D721Med (cell line): ENCODE measurements at places on chromosomes 1 and 21.
A peak's percentile ranks its signal among the peaks of the same experiment; 100 is the strongest.

DNA sequence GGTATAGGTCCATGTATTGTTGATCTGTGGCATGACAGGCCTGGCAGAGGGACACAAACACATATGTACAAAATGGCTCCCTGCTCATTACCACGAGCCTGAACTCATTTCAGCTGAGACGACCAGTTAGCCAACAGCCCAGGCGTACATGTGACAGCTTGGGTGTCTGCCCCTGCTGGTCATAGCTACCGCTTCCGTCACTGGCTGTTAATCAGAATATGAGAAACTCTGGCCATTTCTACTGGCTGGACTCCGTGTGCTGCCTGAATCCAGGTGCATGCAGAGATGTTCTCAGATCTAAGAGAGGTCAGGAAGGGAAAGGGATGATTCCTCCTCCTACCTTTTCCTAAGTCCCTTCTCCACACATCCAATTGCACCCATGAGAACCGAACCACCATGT lies 144.5 kb downstream of the PBX1 start:
- no peak for DNase-seq

GRCh38 chr1:8813016-8813763 lies 4.2 kb downstream of the RERE start:
- no peak for DNase-seq

DNA sequence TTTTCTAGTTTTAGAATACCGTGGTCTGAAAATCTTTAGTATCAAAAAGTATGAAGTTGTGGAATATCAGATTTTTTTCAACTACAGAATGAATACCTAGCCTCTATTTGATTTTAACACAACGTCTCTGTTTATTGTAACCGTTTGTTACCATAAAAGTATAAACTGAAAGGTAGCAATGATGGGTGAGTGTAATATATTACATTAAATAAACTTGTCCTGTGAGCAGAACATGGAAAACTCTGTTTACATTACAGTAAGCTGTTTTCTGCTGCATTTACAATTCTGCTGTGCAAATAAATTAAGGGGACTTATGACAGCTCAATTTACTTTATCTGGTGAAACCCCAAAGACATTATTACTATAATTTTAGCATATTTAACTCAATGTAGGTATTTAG lies 62.5 kb downstream of the CHRM3 start:
- no peak for DNase-seq

GRCh38 chr1:62746086-62746808 lies 37.7 kb upstream of the ATG4C start:
- DNase-seq: no peak

- no peak for DNase-seq
These were observed 91.9 kb downstream of the RAVER2 start for GRCh38 chr1:64836802-64837201.

- no peak for DNase-seq
These were observed 46.7 kb upstream of the LAMC2 start for GRCh38 chr1:183139281-183139942.

- no peak for DNase-seq
These were observed 19.8 kb downstream of the SLC25A33 start for GRCh38 chr1:9558946-9559545.

- no peak for DNase-seq
These were observed 8.2 kb downstream of the MATN1 start for GRCh38 chr1:30715216-30715615.

GRCh38 chr21:19018529-19018928 lies 614.9 kb upstream of the TMPRSS15 start:
- DNase-seq: no peak

DNA sequence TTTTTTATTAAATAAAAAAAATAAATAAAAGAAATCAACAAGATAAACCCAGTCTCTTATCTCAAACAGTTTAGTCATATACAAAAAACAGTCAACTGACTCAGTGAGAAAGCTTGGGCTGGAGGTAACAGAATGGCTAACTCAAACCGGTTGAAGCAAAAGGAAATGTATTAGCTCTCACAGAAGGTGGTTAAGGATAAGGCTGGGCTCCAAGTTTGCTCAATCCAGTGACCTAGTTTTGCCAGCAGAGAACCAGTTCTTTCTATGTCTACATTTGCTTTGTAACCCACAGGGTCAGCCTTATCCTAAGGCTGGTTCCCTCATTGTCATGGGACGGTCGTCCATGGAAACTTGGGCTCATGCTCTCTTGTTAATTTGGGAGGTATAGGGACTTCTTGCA lies 144.5 kb upstream of the L1TD1 start:
- no peak for DNase-seq

DNA sequence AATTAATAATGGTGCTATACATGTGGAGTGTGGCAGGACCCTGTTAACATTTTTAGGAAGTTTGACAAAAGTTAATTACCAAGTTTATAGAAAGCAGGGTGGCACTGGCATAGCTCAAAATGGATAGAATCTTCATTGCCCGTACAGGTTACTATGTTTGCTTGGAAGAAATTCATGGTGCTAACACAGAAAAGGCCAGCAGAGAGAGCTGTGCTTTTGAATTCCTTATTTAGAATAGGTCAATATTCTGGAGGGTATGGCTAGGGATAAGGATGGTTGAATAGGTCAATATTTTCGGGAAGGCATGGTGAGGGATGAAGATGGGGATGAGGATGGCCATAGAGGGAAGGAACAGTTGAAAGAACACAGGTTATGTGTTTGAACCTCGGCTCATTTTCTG lies 345.1 kb downstream of the LMO4 start:
- DNase-seq: no peak

- DNase-seq: no peak
These were observed 36.0 kb downstream of the FAM177B start for GRCh38 chr1:222772996-222773379.

GRCh38 chr21:35335951-35336446 lies 286.9 kb upstream of the RUNX1 start:
- no peak for DNase-seq

DNA sequence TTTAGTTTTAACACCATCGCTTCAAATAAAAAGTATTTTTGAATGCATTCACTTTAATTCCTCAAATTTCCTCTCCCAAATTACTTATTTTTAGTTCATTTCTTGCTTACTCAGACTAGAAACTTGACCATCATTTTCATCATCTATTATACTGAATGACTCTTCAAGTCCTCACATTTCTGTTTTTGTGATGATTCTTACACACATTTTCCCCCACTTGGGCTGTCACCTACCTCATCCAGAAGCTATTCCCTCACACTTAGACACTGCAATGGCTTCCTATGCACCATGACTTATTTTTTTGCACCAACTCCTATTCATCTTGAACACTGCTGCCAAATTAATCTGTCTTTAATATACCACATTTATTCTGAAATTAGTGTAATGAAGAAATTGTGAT lies 239.6 kb upstream of the DUSP10 start:
- no peak for DNase-seq

- no peak for DNase-seq
These were observed 15.9 kb downstream of the HENMT1 start for GRCh38 chr1:108644984-108645383.

- no peak for DNase-seq
These were observed 2.0 kb downstream of the RPL5 start for GRCh38 chr1:92833840-92834239.

DNA sequence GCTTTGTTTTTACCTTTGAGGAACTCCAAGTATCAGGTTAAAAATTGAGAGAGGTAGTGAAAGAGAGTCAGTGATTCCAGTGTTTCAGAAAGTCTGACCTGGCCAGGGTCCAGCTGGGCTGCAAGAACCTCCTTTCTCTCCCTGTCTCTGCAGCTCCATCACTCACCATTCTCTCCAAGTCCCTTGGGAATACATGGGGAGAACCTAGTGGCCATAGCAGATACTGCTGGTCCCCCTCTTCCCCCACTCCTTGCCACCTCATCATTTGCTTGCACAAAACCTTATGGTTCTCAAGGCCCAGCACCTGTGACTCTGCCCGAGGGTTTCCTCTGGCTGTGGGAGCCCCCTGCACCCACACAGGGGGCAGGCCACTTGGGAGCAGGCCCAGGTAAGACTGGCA lies 279.5 kb downstream of the KIF26B start:
- DNase-seq: no peak

- no peak for DNase-seq
These were observed 10.8 kb downstream of the IPO13 start for GRCh38 chr1:43957407-43958040.

DNA sequence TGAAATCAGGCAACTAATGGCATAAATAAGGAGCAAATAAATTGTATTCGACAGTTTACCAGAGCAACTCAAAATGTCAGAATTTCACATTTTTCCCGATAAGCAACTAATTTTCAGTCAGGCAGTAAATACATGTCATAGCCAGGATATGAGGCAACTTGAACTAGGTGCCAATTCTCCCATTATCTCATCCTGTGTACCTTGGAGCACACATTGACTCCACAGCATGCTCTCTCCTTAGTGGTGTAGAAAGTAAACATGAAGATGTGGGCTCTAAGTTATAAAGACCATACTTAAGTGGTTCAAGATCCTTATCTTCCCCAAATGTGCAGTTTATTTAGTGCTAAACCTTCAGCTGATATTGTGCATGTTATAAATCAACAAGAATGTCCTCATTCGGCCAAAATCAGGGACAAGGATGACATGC lies 197.8 kb downstream of the VAV3 start:
- no peak for DNase-seq

DNA sequence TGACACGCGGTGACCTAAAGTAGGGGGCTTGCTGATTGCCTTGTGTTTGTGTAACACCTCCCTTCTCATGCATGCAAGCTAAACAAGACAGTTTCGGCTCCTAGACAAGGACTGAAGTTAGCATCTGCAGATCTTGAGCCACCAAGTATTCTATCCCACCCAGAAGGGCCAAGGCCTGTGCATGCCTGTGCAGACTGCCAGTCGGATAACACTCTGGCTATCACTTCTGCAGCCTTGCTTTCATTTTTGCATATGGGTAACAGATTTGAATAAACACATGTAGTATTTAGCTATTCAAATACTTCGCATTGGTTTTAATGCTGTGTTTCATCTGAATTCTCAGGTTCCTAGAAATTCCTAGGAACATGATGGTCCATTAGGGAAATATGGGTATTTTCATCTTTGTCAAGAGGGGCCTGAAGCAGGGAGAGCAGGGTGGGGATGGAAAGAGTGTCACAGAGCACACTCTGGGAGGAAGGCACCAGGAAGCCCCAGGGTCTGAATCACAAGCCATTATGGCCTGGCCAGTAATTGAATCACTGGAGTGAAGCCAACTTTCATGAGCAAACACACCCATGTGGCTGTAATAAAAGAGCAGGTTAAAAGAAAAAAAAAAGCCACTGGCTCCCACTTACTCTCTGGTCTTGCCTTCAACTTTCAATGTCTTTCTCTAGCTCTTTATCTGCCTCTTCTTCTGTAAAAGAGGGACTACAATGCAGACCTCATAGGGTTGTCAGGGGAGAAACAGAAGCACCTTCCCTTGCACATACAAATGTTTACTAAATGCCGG lies 28.3 kb downstream of the GADD45A start:
- no peak for DNase-seq

DNA sequence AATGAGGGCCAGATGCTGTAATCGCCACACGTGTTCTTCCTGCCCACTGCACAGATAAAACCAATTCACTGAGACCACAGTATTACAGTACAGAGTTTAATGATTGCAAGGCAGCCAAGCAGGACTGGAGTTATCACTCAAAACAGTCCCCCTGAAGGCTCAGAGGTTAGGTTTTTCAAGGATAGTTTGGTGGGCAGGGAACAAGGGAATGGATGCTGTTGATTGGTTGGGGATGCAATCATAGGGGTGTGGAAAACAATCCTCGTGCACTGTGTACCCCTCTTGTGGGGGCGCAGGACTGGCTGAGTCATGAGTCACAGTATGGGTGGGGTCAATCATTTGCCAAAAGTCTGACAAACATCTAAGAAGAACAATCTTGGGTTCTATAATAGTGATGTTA lies 12.4 kb upstream of the USP1 start:
- DNase-seq: no peak

- no peak for DNase-seq
These were observed 445.1 kb downstream of the AJAP1 start for GRCh38 chr1:5099558-5099957.

- DNase-seq: no peak
These were observed 885 bp downstream of the KRTAP10-3 start for GRCh38 chr21:44557491-44558328.

DNA sequence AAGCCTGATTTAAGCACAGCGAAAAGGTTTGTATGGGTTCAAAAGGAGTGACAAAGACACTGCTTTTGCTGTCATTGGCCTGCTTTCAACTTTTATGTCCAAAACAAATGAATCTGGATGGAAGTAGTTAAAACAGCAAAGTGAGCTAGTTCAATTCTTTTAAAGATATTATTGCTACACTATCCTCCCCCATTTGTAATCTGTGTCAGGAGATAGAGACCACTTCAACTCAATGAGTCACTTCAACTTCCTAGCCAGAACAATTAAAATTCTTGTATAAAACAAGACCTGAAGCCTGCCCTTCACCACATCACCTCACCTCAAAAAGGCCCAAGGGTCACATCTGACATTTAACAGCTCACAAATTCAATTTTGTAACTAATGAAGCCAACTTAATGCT lies 364.1 kb upstream of the LYPLAL1 start:
- DNase-seq: no peak

DNA sequence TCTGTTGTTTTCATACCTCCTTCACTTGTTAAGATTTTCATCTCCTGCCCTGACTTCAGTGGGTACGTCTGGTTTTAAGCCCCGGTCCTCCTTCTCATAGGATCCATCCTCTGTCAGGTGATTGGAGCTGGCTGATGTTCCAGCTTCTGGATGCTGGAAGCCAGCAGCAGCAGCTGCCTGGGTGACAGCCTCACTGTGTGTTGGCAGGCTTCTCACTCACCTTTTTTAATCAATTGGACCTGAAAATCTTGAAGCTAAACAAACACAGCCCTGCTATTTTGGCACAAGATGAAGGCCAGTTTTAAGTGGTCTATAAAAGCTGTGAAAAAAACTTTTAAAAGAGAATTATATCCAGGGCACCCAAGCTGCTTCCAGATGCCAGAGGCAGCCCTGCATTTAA lies 181.0 kb downstream of the DISC1 start:
- no peak for DNase-seq

- peak; percentile 99 for DNase-seq
These were observed 9.3 kb downstream of the ARL8A start for GRCh38 chr1:202135221-202135721.

- DNase-seq: no peak
These were observed 117.1 kb upstream of the PTGFR start for GRCh38 chr1:78373676-78374075.

GRCh38 chr1:69157046-69157756 lies 410.5 kb upstream of the LRRC7 start:
- DNase-seq: no peak

- DNase-seq: no peak
These were observed 88.7 kb downstream of the WDR4 start for GRCh38 chr21:42790520-42791065.

- no peak for DNase-seq
These were observed 94.7 kb downstream of the DISP1 start for GRCh38 chr1:222909586-222909985.

GRCh38 chr1:59110271-59110670 lies 186.6 kb upstream of the FGGY start:
- DNase-seq: no peak

- no peak for DNase-seq
These were observed 5.9 kb downstream of the SOD1 start for GRCh38 chr21:31665397-31665796.

- no peak for DNase-seq
These were observed 18.3 kb downstream of the PBX1 start for GRCh38 chr1:164577291-164577690.

- DNase-seq: no peak
These were observed 51.9 kb downstream of the DIPK1A start for GRCh38 chr1:92909321-92909720.
